ENCODE measurements at places on chromosomes 1 and 21. TPM values are rescaled to one million over a fixed set of nuclear protein-coding genes. Genes with fewer than 3 reads are reported as not detected.

DNA sequence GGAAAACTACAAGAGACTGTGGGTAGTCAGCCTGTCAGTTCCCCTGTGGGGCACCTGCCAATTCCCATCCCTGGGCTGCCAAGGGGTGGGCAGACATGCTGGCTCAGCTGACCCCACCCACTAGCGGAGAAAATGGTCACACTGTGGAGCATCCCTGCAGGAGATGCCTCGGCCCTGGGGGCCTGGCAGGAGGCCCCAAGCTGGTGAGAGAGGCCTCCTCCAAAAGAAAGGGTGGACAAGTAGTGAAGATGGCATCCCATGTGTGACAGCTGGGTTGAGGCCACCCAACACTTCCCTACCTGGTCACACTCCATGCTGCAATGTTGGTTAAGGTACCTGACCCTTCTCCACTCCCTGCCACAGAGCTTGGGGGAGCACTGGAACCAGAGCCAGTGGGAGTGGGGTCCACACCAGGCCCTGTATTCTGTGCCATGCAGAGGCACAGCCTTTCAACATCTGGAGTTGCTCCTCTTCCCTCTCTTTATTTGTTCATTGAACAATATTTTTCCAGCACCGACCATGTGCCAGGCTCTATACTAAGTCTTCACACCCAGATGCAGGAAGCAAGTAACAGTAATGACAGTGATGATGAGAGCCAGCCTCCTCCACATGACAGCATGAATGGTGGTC lies 59.5 kb downstream of the KLHDC7A start:
- DNase-seq = no peak

DNA sequence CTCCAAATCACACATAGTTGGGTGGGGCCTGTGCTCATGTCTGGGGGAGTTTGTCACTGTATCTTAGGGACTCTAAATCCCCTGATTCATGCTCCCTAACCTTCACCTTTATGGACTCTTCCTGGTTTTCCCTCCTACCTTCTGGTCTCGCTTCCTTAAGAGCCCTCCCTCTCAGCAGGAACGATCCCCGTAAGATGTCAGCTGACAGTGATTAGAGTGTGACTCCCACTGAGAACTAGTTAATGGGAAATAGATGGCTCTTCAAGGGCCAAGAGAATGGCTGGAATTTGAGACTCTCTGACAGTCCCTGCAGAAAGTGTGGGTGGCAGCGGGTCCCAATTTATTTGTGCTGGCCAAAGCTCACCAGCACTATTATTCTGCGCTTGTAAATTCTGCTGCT lies 22.0 kb downstream of the LYPD8 start:
- DNase-seq = no peak

GBP7 gene
- polyA plus RNA-seq = not detected

- no peak for DNase-seq
Measured at GRCh38 chr1:223792046-223792445, 53.7 kb downstream of the TP53BP2 start.

DNA sequence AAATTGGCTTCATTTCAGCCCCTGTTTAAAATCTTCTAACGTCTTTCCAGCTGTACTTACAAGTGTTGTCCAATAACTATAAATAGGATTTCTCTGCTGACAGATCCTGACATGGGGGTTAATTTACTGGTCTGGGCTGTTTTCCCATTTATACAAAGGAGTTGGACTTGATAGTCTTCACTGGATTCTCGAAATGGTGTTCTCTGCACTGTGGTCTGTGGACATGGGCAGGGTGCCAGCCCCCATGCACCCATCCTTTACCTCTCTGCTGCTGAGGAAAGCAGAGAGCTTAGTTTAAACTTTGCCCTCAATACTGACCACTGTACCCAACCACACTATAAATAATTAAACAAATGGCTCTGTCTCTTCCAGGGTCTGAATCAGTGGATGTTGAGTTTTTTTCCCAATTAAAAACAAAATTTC lies 5.2 kb downstream of the DIO1 start:
- no peak for DNase-seq

DNA sequence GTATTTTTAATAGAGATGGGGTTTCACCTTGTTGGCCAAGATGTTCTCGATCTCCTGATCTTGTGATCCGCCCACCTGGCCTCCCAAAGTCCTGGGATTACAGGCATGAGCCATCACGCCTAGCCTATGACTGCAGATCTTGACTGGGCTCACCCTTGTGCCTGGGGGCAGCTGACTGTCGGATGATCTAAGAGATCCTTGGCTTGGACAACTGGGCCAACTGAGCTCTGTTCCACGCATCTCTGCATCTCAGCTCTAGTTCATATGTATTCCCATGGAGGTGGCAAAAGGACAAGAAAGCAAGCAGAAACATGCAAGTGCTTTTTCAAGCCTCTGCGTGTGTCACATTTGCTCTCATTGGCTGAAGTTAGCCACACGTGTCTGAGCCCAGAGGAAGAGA lies 75.8 kb upstream of the SELENON start:
- no peak for DNase-seq

KRTAP11-1 gene
- not detected for polyA plus RNA-seq

DNA sequence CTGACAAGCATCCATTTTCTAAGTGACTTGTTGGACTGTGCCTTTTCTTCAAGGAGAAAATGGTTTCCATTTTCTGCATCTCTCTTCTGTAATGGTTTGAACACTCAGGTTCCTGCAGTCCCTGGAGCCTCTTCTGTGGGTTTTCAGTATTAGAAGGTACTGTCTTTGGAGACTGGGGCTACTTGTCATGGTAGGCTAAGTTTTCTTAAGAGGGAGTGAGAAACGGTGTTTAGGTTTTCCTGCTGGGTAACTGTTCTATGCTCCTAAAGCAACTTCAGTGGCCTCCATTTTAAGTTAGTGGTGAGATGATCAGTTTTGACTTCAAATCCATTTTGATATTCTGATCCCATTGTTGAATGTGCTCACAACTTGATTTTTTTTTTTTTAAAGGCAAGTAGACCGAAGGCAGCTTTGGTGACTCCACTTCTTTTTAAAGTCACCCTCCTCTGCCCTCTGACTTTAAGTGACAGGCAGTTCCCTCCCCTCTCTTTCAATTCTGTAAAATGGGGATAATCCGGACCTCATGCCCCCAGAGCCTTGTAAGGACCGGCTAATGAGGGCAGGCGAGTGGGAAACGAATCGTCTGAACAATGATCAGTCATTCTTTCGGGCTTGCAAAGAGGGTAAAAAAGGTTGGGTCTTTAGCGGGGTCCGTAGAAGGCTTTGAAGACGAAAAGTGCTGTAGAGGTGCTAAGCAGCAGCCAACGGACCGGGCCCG lies 1.0 kb upstream of the ARID1A start:
- DNase-seq = no peak

SLAMF6 gene
- polyA plus RNA-seq = not detected

DNA sequence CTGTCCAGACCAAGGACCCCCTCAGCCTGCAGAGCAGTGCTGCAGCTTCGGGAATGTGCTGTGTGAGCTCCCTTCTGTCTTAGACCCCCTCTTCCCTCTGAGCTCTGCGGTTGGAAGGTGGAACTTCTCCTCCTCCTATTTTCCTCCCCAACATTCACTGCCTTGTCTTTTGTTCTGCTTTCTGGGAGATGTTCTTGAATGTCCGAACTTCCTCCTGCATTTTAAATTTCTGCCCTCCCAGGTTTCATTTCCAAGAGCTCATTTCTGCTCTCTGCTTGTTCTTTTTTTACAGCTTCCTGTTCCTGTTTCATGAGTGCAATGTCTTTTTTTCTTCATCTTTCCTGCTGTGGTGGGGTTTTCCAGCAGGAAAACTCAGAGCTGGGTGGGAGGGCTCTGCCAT lies 29.3 kb downstream of the RRP1 start:
- no peak for DNase-seq

Data from A549 (cell line).